Psoas muscle (tissue), 8 donors: ENCODE measurements at places on chromosomes 12 and 14.
A peak's percentile ranks its signal among the peaks of the same experiment; 100 is the strongest.

DNA sequence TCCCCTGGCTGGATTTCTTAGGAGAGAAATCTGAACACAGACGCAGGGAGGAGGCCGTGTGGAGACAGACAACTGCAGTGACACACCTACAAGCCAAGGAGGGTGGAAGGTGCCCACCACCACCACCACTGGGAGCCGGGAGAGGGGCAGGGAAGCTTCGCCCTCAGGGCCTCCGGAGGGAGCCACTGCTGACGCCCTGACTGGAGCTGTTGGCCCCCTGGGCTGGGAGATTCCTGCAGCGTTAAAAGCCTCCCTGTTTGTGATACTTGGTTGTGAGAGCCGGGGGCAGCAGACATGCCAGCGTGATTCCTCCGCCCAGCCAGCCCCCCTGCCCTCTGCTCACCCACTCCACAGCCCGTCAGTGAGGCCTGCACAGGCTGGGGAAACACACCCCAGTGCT, 72.0 kb downstream of the CHGA start:
- no peak for DNase-seq

- DNase-seq: no peak
These were observed 67.8 kb downstream of the TSHR start for GRCh38 chr14:81023095-81023710.

- no peak for DNase-seq
These were observed 258.0 kb upstream of the PLEKHG7 start for GRCh38 chr12:92444763-92445162.

GRCh38 chr12:25518512-25518911, 34.6 kb downstream of the LMNTD1 start:
- no peak for DNase-seq

DNA sequence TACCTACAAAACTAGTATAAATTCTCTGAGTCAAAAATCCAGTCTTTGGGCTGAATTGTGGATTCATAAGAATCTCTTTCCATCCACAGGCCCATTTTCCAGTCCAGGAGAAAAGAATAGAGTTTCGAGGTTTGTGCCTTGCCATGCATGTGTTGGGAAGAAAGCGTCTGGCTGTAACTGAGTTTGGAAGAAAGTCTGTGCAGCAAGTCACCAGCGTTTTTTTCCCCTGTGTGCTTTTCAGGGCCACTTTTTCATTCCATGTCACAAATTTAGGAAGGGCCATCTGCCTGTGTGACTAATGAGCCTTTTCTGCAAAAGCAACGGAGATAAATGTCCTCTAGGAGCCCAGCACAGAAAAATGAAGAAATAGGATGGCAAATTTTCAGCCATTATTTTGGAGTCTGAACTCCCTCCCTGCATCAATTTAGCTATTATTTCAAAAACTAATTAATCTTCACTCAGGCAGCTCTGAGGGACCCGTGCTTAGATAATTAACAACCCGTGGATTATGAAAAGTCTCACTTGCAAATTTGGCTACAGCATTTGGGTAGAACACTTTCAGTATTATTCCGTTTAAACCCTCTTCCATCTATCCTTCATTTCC, 261.5 kb downstream of the SUDS3 start:
- no peak for DNase-seq

DNA sequence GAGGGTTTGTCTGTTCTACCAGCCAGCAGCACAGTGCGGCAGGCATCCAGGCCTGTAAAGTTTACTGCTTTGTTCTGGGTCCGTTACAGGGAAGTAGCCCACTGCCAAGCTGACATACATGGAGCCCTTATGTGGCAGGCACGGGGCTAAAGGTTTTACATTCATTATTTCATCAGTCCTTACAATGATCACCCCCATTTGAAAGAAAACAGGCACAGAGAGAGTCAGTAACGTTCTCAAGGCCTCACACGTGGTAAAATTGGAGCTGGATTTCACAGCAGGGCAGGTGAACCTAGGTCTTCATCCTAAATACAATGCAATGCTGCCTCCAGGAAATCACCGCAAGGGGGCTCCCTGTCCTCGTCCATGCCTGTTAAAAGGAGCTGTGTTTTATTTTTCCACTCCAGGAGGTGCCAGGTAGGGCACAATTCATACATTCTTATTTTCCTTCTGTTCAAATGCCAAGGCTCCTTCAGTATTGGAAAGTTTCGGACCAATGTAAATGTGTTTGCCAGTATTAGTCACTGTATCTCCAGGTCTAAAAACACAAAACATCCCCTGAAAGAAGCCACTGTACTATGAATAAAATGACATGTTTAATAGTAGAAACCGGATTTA, 172.2 kb upstream of the GZMB start:
- peak; percentile 68 for DNase-seq

DNA sequence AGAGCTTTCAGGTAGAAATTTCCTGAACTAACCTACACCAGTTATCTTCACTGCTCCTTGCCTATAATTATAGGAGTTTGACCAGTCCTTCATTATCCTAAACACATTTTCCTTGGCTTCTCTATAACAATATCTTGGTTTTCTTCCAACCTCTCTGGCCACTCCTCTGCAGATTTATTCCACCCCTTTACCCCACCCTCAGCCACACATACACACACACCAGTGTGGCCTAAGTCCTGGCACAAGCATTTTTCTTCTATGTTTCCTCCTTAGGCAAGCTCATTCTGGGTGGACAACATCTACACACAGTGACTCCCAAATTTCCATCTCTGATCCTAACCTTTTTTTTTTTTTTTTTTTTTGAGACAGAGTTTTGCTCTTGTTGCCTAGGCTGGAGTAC, 25.1 kb downstream of the CDK17 start:
- no peak for DNase-seq

GRCh38 chr14:100078997-100079725, 13.9 kb downstream of the EVL start:
- DNase-seq: no peak

DNA sequence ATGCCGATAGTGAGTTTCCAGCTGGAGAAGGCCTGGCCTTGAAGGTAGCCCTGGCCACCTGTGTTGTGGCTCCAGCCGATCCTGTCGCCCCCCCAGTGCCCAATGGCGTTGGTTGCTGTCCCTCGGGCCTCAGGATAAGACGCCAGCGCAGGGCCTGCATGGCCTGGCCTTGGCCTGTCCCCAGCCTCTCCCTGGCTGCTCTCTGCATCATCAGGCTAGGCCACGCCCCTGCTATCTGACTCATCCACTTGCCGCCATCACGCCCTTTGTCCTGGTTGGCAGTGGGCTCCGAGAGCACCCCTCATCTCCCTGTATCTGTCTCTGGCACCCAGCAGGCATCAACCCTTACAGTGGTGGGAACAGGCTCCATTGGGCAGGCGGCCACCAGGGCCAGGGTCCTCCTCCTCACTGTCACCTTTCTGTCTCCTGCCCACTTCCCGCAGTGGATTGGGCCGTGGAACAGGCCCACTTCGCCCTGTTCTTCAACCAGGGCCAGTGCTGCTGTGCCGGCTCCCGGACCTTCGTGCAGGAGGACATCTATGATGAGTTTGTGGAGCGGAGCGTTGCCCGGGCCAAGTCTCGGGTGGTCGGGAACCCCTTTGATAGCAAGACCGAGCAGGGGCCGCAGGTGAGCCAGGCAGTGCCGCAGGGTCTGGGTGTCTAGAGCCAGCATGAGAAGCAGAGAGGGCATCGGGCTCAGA, 25.6 kb downstream of the ALDH2 start:
- peak; percentile 82 for DNase-seq

DNA sequence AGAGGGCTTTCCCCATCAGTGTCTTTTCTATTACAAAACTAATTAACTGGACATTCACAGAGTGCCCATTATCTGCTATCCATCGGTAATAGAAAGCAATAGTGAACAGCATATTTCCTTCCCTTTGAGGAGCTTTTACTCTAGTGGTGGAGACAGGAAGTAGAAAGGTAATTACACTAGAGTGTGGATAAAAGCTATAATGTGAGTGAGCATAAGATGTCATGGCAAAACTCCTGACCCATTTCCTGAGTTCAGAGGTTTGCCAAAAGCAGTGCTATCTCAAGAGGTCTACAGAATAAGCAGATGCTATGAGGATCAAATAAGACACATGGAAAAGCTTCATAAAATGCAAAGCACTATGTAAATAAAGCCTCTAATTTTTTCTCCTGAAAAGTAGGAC, 24.0 kb downstream of the TIMELESS start:
- DNase-seq: no peak

- no peak for DNase-seq
These were observed 184.4 kb upstream of the SLC38A2 start for GRCh38 chr12:46556819-46557524.

DNA sequence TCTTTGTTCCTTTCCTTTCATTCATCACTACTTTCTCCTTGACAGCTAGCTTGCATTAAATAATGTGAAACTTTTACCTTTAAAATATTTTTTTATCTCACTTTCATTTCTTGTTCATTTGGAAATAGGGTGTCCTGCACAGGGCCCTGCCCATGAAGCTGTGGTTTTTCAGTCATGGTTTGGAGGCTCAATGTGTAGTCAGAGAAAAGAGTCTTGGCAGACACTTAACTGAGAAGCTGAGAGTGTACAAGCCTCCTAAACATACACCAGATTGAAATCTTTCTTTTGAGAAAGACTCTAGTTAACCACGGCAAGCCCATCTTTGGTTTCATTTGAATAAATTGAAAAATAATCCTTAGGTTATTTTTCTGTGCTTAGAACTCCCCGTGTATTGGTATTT, 74.2 kb downstream of the KICS2 start:
- DNase-seq: no peak

GRCh38 chr14:20956376-20956976, 1.2 kb downstream of the RNASE2 start:
- no peak for DNase-seq

DNA sequence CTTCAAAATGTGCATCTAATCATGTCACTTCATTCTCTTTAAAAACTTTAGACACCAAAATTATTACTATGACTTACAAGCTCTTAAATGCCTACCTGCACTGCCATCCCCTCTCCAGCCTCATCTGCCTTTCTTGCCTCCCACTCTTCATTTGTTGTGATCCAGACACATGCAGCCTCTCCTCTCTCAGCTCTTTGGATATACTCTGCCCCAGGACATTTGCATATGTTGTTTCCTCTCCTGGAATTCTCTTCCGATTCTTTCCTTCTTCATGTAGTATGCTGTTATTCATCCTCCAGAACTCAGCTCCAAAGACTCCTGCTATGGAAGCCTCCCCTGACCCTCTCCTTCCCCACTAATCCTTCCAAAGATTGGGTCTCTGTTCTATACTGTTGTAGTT, 197.6 kb downstream of the ANO4 start:
- DNase-seq: no peak

GRCh38 chr12:47709671-47710070, 3.8 kb upstream of the RPAP3 start:
- no peak for DNase-seq

- no peak for DNase-seq
These were observed 3.6 kb downstream of the CMKLR1 start for GRCh38 chr12:108335349-108336119.

GRCh38 chr12:111643427-111643826, 42.3 kb downstream of the BRAP start:
- no peak for DNase-seq

GRCh38 chr12:100987552-100988521, 193.3 kb downstream of the ANO4 start:
- no peak for DNase-seq

- DNase-seq: no peak
These were observed 254.8 kb upstream of the FKBP4 start for GRCh38 chr12:2539938-2540337.

GRCh38 chr12:68344126-68344525, 12.0 kb upstream of the MDM1 start:
- no peak for DNase-seq

- DNase-seq: no peak
These were observed 65.5 kb downstream of the WSCD2 start for GRCh38 chr12:108194585-108194984.

GRCh38 chr12:30965613-30965985, 39.1 kb downstream of the TSPAN11 start:
- DNase-seq: no peak

- no peak for DNase-seq
These were observed 183.3 kb upstream of the CDKN3 start for GRCh38 chr14:54213536-54213935.

GRCh38 chr12:16573398-16574077, 32.4 kb downstream of the LMO3 start:
- peak; percentile 75 for DNase-seq

GRCh38 chr14:23548351-23549318, 2.9 kb downstream of the ZFHX2 start:
- no peak for DNase-seq

DNA sequence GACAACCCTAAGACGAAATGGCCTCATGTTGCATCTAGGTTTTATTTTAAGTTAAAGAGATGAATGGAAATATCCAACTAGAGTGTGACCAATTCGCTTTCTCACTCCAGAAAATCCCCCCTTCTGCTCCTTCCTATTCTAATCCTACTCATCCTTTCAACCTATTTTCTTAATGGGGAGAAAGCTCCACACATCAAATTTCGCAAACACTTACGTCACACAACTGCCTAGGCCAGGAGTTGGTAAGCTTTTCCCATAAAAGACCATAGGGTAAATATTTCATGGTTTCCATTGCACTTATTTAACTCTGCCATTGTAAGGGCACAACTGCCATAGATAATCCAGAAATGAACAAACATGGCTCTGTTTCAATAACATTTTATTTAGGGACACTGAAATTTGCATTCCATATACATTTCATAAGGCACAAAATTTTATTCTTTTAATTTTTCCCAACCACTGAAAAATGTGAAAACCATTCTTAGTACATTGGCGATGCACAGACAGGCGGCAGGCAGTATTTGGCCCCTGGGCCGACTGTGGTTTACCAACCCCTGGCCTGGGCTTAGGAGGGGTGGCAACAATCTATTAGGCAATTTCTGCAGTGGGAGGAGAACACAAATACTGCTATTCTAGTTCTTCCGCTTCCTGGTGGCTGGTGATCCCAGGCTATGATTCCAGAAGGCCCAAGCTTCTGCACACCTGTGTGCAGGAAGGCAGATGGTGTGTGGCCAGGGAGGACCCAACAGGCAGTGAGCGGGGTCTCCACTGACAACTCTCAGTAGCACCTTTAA, 67.2 kb upstream of the FOXN3 start:
- DNase-seq: no peak

- DNase-seq: no peak
These were observed 15.8 kb downstream of the DIP2B start for GRCh38 chr12:50520416-50521207.

- DNase-seq: no peak
These were observed 11.7 kb upstream of the NGDN start for GRCh38 chr14:23457587-23458445.

GRCh38 chr14:68894802-68895703, 84.0 kb downstream of the ACTN1 start:
- DNase-seq: no peak
